ENCODE measurements at places on chromosomes 5 and 9. TPM values are rescaled to one million over a fixed set of nuclear protein-coding genes. Genes with fewer than 3 reads are reported as not detected.

PCDHA9 gene
- 0.07 TPM for total RNA-seq

SLC6A7 gene
- not detected for total RNA-seq

TNFSF15 gene
- 0.03 TPM for total RNA-seq

CTSV gene
- total RNA-seq, result 0.17 TPM

TXNDC8 gene
- not detected for total RNA-seq

C5 gene
- total RNA-seq, result 5.3 TPM

CATSPER3 gene
- 0.10 TPM for total RNA-seq

ZNF367 gene
- 2.7 TPM for total RNA-seq

Data from smooth muscle cell of the pulmonary artery (primary cell).